ENCODE measurements at places on chromosomes 1 and 21. TPM values are rescaled to one million over a fixed set of nuclear protein-coding genes. Genes with fewer than 3 reads are reported as not detected.

The SLC44A5 gene
- 0.89 TPM for total RNA-seq

The TMEM269 gene
- total RNA-seq: 0.10 TPM

The SH2D5 gene
- 0.30 TPM for total RNA-seq

- no peak for DNase-seq
Observed at GRCh38 chr1:89276690-89277089, 4.0 kb upstream of the GBP5 start.

DNA sequence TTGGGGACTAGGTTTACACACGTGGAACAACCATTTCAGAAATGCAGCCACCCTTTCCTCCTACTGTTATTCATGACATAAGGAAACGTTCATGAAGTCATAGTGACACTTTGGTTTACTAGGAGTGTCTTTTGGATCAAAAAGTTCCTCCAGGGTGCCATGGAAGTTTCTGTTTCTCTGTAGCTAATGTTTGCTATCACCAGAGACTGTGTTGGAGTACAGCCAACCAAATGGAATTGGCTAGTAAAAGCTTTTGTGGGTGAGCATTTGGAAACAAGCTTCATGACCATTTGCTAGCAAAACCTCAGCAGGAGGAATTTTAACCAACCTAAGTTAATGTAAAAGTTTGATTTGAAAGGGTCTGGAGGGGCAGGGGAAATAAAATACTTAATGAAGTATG lies 43.9 kb upstream of the ADGRL2 start:
- DNase-seq: no peak

DNA sequence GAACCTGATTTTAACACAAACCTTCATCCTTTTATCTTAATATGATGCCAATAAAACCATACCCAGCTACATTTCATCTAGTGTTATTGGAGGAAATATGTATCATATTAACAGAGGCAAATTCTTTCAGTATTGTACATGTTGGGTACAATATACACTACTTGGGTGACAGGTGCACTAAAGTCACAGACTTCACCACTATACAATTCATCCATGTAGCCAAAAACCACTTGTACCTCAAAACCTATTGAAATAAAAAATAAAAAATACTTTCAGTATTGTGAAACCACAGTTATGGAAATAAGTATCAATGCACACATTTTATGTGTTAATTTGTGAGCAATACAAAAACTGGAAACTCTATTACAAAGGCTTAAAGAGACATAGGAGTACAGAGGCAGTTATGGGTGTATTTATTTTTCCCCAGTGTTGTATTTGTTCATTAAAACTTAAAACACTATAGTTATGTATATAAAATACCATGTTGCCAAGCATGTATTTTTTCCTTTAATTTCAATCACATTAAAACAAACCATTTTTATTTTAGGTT lies 25.1 kb upstream of the GPR88 start:
- no peak for DNase-seq

Data from skin of body (tissue), 3 donors.